ENCODE measurements at places on chromosomes 3 and 15. TPM values are rescaled to one million over a fixed set of nuclear protein-coding genes. Genes with fewer than 3 reads are reported as not detected.

ACVR2B gene
- total RNA-seq: 7.1 TPM

KIF9 gene
- 6.1 TPM for total RNA-seq

UPK1B gene
- not detected for total RNA-seq

ZNF385D gene
- total RNA-seq: 0.87 TPM

ADCY5 gene
- total RNA-seq: 4.5 TPM

SLC9C1 gene
- total RNA-seq: 0.45 TPM

RAB11A gene
- total RNA-seq: 358 TPM

SLC28A1 gene
- total RNA-seq: not detected

GPX1 gene
- 146 TPM for total RNA-seq

TAGLN3 gene
- 1.0 TPM for total RNA-seq

PIF1 gene
- 6.0 TPM for total RNA-seq

CEP70 gene
- 35.8 TPM for total RNA-seq

SNRPN gene
- total RNA-seq: 20.4 TPM

- no peak for DNase-seq
Measured at GRCh38 chr15:57278439-57278838, 97.9 kb upstream of the CGNL1 start.

DNA sequence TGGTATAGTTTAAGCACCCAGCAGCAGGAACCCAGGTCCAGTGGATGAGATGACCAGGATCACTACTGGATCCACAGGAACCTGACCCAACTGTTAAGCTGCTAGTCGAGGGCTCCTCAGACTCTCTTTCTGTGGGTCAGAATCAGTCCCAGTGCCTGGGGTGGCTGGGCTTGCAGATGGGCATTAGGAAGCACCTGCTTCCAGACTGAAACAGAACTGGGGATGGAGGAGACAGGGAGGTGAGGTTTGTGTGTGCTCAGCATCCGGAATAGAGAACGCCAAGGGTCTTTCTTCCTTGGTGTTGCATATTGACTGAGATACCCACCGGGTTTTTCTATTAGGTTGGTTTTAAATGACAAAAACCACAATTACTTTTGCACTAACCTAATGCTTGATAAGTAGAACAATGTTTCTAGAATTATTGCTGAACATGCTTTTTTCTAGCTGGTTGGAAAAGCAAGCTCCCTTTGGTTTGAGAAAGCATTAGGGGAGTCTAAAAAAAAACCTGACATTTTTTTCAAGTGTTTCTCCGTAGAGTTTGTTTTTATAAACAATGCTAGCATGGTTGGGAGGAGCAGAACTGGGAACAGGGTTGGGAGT lies 779 bp downstream of the ST3GAL6 start:
- DNase-seq: no peak

DNA sequence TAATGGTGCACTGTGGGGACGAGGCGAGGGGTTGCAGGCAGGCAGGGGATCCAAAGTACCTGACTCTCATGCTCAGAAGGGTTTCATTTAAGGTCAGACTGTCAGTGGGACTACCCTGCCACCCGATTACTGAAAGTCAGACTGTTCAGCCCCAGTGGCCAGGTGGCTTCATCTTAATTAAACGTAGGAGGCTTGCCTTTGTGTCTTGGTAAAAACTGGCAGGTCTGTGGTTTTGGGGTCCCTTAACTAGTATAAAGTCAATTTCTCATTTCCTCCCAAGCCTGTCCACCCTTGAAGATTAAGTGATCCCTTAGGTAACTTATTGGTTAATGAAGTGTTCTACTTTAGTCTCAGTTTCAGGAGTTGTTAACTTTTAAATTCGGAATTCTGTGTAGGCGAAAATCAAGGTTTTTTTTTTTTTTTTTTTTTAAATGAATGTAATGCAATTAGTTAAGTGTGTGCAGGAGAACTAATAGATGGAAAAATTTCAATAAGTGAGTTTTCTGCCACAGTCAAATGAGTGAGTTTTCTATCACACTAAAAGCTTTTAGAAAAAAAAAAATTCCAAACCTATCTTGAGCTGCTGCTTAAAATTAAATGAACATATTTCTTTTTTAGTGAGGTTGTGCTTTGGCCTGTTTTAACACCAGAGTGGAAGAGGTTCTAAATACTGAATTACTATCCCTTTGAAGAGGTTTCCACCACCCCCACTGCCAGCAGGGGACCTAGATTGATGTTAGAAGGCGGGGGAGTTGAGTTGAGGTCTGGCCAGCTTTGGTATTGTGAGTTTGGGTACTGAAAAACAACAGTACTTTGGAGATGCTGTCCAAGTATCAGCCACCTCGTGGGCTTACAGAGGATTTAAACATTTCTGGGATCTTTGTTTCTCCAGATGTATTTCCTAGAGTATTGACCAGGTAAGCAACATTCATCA lies 15.2 kb downstream of the ITPR1 start:
- DNase-seq: no peak

DNA sequence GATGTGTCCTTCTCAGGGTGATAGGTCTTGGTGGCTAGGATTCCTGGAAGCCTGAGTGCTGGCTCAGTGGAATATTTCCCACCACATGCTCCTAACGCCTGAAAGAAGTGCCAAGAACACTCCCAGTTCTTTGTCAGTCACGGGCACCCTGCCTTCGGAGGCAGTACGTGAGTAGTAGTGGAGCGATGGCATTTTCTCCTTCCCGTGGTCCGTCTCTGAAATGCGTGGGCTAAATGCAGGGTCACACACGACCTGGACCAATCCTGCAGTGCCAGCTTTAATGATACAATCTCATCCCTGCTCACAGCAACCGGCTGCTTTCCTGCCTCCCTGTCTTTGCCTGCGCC lies 14.5 kb downstream of the H1-8 start:
- DNase-seq: no peak

DNA sequence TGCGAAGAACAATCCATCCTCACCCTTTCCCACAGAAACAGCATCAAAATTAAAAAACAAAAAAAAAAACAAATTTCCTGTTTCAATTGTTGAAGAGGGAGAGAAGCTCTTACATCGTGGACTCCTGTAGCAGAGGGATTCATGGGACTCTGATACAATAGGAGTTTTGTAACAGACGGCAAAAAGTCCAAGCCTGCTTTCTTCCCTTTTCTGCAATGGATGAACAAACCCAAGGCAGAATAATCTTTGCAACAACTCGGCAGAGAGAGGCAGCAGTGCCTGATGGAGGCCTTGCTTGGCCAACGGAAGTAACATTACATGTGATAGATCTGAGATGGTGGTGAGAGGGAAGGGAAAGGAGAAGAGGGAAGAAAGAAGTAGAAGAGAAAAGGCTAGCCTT lies 26.9 kb downstream of the CCR4 start:
- DNase-seq: no peak

DNA sequence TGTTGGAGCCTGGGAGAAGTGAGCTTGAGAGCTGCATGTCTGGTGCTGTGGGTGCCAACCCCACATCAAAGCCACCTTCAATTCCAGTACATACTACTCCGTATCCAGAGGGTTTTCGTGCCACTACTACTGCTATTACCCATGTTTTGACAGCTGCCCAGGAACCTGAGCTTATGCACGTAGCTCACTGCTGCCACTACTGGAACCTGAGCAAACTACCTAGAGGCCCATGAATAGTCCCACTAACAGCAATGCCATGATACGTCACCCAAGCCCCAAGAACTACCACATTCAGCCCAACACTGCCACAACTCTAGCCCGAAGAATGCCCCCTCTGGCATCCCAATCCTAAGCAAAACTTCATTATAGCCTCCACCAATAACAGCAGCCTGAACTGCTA lies 215.2 kb upstream of the BCHE start:
- no peak for DNase-seq

- DNase-seq: no peak
Measured at GRCh38 chr3:165805946-165806561, 31.2 kb downstream of the BCHE start.

- no peak for DNase-seq
Measured at GRCh38 chr3:151082880-151083838, 2.3 kb upstream of the MED12L start.

DNA sequence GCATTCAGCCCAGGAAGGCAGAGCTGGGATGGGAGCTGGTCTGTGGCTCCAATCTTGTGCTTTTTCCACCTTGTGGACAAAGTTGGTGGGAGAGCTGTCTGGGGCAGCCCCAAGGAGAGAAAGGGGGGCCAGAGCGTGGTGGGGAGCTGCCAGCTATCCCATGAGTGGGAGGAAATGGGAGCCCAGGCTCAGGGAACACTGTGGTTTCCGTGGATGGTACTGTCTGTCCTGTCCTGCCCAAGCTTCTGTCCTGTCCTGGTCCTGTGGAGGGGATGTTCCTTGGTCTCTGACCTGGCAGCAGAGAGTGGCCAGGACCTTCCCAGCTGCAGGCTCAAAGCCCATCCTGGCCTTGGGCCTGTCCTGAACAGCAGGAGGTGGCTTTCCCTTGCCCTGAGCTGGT lies 72.6 kb upstream of the SEC13 start:
- DNase-seq: no peak

DNA sequence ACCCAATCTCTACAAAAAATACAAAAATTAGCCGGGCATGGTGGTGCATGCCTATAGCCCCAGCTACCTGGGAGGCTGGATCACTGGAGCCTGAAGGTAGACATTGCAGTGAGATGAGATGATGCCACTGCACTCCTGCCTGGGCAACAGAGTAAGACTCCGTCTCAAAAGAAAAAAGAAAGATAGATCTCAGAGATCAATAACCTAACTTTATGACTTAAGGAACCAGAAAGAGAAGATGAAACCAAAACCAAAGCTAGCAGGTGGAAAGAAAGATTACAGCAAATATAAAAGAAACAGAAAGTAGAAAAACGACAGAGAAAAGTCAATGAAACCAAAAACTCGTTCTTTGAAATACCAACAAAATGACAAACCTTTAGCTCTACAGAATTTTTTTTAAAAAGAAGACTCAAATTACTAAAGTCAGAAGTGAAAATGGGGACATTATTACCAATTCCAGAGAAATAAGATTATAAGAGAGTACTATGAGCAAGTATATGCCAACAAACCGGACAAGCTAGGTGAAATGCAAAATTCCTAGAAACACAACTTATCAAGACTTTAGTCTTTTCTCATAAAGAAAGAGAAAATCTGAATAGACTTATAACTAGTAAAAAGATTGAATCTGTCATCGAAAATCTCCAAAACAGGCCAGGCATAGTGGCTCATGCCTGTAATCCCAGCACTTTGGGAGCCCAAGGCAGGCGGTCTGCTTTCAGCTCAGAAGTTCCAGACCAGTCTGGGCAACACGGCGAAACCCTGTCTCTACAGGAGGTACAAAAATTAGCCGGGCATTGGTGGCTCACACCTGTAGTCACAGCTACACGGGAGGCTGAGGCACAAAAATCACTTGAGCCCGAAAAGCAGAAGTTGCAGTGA lies 35.0 kb downstream of the ACAP2 start:
- no peak for DNase-seq

DNA sequence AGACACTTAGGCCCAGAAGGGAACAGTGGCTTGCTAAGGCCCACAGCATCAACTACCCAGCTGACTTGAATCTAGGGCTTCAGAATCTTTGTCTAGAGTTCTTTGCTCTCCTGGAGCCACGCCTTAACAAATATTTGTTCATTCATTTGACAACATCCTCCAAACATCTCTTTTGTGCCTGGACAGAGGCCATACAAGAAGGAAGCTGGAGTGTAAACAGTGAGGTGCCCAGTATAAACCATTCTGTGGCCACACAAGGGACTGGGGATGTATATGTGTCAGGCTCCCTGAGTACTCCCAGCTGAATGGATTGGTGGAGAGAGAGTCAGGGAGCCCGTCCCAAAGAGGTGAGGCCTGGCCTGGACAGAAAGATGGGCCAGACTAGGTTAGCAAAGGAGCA lies 3.4 kb downstream of the CIB2 start:
- no peak for DNase-seq

GRCh38 chr3:156762631-156763185 lies 63.4 kb upstream of the LEKR1 start:
- DNase-seq: no peak

- no peak for DNase-seq
Measured at GRCh38 chr3:127535901-127536829, 54.4 kb downstream of the TPRA1 start.

GRCh38 chr3:542021-542420 lies 345.5 kb downstream of the CHL1 start:
- DNase-seq: no peak

DNA sequence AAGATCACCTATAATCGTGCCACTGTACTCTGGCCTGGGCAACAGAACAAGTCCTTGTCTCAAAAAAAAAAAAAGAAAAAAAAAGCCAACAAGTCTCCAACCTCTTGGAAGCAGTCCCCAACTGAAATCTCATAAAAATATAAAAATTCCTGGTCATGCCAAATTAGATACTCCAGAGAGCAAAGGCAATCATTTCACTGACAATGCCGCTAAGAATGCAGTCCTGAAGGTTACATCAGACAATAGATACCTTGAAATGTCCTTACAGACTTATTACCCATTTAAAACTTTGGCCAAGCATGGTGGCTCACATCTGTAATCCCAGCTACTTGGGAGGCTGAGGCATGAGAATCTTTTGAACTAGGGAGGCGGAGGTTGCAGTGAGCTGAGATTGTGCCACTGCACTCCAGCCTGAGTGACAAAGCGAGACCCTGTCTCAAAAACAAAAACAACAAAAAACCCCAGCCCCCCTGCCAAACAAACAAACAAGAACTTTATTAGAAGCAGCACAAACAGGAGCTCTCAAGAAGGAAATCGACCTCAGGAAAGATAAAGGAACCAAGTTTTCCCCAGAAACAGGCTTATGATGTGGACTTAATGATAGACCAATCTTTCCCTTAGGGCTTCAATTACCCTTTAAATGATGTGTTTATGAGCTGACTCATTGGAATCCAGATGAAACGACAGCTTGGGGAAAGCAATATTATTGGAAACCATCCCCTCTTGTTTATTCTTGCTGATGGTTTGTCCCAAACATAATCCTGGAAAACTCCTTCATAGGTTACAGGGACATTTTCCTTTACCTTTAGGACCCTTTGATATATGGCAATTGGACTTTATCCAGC lies 53.1 kb upstream of the XCR1 start:
- DNase-seq: no peak

- DNase-seq: no peak
Measured at GRCh38 chr3:152524198-152525140, 255.7 kb downstream of the MBNL1 start.

DNA sequence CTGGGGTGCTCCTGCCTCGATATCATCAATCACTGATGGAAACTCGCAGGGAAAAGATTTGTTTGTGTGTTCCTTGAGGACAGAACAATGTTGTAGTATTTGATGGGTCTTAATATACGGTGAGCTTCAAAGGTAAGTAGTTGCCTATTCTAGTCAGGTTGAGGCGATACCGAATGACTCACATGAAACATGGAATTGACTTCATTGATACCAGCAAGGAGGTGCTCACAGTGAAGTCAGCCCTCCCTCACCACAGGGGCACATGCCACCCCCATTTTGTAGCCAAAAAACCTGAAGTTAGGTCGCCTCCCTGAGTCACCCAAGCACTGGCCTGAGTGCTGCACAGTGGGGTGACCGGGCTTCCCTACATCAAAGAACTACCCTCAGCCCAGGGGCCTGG lies 3.7 kb upstream of the ALDH1A3 start:
- no peak for DNase-seq

GRCh38 chr3:177234121-177234520 lies 36.8 kb upstream of the TBL1XR1 start:
- DNase-seq: no peak

DNA sequence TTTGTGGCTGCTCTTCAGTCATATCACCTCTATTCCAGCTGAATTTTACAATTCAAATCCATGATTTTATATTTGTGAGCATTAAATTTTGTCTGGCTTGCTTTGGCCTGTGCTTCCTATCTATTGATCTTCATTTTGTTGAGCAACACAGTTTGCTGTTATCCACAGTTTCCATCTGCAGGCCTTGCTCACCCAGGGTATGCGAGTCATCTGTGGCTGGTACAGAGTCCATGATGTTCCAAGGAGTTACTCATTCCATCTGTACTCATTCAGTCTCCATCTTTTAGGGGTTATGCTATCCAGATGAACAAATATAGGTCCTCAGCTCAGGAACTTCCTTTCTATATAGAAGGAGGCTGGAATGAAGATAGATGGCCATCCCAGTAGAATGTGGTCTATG lies 70.1 kb upstream of the CCK start:
- DNase-seq: no peak

Measured in left colon (tissue), 2 donors.